ENCODE measurements at places on chromosomes 6 and 20. TPM values are rescaled to one million over a fixed set of nuclear protein-coding genes. Genes with fewer than 3 reads are reported as not detected.

DNA sequence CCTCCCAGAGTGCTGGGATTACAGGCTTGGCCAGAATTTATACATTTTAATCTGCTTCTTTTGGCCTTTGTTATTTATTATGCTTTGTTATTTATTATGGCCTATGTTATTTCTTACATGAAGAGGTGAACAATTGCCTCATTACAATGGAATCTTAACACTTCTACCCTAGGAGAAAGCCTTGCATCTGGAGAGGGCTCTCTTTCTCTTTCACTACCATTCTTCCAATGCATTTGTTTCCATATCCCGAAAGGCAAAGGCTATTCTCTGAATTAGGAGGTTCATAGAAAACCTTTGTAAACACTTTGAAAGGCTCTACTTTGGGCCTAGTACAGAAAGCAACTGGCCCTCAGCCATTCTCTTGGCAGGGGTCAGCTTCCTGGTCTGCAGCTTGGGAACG lies 19.9 kb upstream of the DEK start:
- DNase-seq, result no peak

- DNase-seq, result no peak
Observed at GRCh38 chr6:88730611-88731011, 232.8 kb downstream of the RNGTT start.

DNA sequence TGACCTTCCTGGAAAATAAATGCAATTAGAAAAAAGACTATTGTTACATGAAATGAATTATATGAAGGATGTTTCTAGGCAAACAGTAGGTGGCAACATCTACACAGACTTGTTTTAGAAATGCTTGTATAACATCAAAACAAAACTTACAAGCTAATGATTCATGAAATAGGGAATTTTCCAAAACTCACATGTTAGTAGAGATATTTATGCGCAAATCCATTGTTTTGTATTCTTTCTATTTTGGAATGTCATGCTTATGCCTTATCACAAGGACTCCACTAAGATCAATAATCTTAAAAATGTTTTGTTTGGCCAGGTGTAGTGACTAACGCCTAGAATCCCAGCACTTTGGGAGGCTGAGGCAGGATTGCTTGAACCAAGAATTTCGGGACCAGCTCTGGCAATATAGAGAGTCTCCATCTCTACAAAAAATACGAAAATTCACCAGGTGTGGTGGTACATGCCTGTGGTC lies 32.3 kb upstream of the LGSN start:
- DNase-seq, result peak; percentile 26

DNA sequence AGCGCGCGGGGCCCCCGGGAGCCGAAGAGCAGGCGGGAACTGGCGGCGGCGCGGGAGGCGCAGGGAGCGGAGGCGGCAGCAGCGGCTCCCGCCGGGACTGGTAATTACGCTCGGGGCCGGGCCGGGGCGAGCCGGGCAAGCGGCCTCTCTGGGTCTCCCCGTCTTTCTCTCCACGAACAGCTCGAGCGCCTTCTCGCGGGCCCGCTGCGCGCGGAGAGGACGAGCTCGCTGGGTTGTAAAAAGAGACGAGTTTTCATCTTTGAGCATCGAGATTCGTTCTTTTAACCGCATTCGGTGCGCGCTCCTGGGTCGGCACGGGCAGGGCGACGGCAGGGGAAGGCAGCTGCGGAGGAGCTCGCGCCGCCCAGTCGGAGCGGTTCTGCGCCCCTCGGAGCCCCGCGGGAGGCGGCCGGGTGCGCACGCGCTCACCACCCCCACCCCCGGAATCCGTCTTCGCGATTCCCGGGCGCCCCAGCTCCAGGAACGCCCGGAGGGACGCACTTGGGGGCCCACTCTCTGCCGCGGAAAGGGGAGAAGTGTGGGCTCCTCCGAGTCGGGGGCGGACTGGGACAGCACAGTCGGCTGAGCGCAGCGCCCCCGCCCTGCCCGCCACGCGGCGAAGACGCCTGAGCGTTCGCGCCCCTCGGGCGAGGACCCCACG lies 38.0 kb downstream of the YTHDF1 start:
- no peak for DNase-seq

DNA sequence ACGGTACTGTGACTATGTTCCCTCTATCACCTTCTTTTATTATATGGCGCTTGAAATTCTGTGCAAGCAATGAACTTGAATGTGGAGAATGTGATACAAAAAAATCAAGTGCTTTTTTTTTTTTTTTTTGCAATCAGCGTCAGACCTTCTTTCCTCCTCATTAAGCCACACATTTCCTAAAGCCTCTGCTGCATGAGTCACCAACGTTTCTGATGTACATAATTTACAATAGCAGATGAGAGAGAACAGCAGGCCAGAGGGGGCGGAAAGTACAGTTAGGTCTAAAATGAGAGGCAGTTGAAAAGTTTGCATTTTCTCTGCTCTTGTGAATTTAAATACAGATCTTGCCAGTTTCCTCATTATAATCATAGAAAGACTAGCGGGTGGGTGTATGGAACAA lies 114.6 kb upstream of the RIPOR2 start:
- DNase-seq, result peak; percentile 31

DNA sequence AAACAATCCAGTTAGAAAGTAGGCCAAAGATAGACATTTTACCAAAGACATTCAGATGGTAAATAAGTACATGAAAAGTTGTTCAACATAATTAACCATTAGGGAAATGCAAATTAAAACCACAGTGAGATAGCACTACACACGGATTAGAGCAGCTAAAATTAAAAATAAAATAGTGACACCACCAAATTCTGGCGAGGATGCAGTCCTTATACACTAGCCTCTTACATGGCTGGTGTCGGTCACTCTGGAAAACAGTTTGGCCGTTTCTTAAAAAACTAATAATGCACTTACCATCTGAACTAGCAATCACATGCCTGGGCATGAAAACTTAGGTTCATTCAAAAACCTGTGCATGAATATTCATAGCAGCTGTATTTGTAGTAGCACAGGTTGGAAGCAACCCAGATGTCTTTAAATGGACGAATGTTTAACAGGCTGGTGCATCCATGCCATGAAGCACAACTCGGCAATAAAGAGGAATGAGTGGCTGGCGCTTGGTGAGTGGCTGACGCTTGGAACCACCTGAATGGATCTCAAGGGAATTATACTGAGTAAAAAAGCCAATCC lies 77.0 kb downstream of the FAM120B start:
- DNase-seq, result no peak

- DNase-seq, result no peak
Observed at GRCh38 chr6:36053878-36054277, 26.3 kb downstream of the MAPK14 start.

DNA sequence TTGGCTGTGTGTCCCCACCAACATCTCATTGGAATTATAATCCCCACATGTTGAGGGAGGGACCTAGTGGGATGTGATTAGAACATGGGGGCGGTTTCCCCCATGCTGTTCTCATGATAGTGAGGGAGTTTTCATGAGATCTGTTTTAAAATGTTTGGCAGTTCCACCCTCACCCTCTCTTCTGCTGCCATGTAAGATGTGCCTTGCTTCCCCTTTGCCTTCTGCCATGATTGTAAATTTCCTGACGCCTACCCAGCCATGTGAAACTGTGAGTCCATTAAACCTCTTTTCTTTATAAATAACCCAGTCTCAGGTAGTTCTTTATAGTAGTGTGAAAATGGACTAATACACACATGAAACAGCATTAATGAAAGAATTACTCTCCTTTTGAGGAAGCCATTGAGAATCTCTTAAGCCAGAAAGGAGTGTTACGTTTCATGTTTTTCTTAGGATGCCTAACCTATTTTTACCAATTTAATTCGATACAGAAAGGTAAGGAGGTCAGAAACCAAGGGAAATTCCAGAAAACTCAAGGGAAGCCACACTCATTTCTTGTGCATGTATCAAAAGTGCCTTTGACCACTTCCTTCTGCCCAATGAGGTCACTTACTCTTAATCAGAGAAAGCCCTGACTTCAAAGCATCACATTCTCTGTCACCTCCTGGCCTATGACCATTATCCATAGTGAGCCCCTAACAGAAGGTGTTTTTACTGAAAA lies 24.7 kb upstream of the HINT3 start:
- DNase-seq, result no peak

- DNase-seq, result no peak
Observed at GRCh38 chr6:18034798-18035202, 47.4 kb upstream of the KIF13A start.

DNA sequence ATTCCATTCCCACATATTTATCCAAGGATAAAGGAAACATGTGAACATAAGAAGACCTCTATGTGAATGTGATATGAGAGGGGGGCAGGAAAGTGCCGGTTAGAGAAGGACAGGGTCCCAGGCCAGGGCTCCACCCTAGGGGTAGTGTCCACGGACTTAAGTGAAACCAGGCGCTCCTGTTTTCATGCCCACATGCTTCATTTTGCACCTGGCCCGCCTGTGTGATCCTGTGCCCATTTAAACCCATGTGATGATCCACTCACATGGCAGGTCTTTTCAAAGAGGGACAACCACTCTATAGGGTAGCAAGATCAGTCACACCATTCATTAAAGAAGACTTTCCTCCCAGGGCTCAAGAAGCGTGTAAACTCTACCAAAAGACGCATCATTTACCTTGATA lies 865.3 kb upstream of the GJE1 start:
- DNase-seq, result no peak

DNA sequence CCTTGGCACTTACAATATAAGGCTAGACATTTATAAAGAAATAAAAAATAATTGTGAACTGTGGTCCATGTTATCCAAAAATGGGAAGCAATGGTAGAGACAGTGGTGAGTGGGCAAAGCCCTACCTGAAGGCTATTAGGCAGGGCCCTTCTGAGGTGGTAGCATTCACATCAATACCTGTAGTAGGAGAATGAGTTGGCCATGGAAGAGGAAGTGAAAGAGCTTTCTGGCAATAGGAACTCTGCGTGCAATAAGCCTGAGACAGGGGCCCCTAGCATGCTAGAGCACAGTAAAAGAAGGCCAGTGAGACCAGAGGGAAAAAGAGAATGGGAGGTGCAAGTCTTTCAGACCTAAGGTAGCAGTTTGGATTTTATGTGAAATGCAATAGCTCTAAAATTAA lies 754.5 kb downstream of the PTPRT start:
- DNase-seq, result no peak

DNA sequence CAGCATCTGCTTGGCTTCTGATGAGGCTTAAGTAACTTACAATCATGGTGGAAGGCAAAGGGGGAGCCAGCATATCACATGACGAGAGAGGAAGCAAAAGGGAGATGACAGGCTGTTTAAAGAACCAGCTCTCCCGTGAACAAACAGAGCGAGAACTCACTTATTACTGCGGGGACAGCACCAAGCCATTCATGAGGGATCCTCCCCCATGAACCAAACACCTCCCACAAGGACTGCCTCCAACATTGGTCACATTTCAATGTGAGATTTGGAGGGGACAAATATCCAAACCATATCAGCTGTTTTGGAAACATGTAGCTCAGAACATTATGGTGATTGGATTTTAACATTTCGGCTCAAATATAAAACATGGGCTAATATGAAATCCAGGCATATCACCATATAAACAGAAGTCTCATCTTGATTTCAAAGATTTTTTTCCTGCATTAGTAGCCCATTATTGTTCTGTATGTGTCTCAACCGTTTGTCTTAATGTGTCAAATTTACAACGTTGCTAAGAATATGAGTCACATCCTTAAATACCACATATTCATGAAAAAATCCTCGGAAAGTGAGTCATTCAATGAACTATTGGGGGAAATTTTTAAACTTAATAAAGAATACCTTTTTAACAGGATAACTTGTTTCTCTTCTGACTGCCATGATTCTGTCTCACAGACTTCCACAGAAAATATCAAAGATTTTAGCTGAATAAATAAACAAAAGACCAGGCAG lies 894.3 kb downstream of the TFAP2A start:
- no peak for DNase-seq

DNA sequence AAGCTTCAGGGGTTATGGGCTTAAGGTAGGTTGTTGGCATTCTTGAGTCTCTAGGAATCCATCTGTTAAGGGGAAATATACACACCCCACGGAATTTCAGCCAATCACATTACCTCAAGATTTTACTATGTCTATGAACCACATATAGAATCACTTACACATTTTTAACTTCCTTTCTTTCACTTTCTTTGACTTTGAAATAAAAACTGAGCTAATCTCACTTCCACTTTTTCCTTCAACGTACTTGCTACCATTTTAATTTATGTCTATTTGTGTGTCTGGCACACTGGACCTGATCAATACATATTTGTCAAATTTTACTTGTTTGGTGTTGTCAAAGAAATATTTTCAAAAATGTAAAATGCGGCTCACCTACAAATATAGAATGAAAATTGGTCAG lies 545.4 kb upstream of the JAG1 start:
- DNase-seq, result no peak

DNA sequence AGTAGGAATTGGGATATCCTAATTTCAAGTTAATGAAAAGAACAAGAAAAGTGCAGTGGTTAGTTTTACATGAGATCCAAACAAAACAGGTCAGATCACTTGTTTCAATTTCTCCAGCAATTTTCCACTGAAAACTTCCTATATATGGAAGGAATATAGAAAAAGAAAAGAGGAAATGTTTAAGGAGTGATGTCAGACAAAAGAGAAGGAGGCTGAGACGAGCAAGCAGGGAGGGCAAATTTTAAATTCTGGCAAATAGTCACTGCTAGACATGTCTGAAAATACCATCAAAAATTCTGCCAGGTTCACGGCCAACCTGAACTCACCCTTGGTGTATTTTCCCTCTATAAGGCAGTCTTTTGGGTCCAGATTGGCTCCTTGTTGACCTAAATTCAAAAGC lies 9.5 kb upstream of the NUP153 start:
- DNase-seq, result no peak

DNA sequence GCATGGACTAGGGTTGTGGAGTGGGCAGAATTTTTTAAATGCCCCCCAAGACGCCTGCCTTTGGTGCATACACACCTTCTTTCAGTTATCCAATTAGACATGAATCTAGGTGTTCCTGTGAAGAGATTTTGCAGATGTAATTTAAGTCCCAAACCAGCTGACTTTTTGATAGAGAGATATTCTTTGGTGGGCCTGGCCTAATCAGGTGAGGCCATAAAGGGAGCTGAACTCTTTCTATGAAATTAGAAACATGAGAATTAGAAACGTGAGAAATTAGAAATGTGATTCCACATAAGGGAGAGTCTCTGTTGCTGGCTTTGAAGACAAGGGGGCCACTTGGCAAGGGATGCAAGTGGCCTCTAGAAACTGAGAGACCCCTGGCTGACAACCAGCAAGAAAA lies 36.4 kb upstream of the TTPAL start:
- DNase-seq, result no peak

- peak; percentile 38 for DNase-seq
Observed at GRCh38 chr6:84953111-84953755, 188.8 kb upstream of the TBX18 start.

INSM1 gene
- not detected for total RNA-seq

HDGFL1 gene
- not detected for total RNA-seq

MUCL3 gene
- not detected for total RNA-seq

PRR18 gene
- total RNA-seq, result 0.10 TPM

TP53TG5 gene
- total RNA-seq, result not detected

NMBR gene
- total RNA-seq, result not detected

GPX5 gene
- total RNA-seq, result not detected

RIMS4 gene
- total RNA-seq, result 3.7 TPM

GSTA2 gene
- not detected for total RNA-seq

MMS22L gene
- 14.3 TPM for total RNA-seq

PIGT gene
- 27.4 TPM for total RNA-seq
